Parietal lobe (tissue), 2 donors: ENCODE measurements at places on chromosomes 2 and 18. TPM values are rescaled to one million over a fixed set of nuclear protein-coding genes. Genes with fewer than 3 reads are reported as not detected.

Gene PKP4
- 125 TPM for total RNA-seq

Gene CXCR1
- total RNA-seq, result 0.31 TPM

Gene MGAT4A
- 36.0 TPM for total RNA-seq

Gene MTX2
- 41.0 TPM for total RNA-seq

Gene CCDC74A
- total RNA-seq, result 7.2 TPM

Gene OSR1
- total RNA-seq, result 0.31 TPM

Gene CCDC93
- total RNA-seq, result 82.3 TPM

Gene CHST9
- total RNA-seq, result 2.5 TPM

Gene KCNS3
- 1.9 TPM for total RNA-seq

Gene PRSS56
- total RNA-seq, result not detected

Gene XDH
- total RNA-seq, result under 0.01 TPM

Gene NOTO
- not detected for total RNA-seq

Gene ZEB2
- total RNA-seq, result 925 TPM

Gene ATP6V1B1
- not detected for total RNA-seq

Gene TACR1
- 0.94 TPM for total RNA-seq

Gene MYL1
- not detected for total RNA-seq

Gene IL1R2
- not detected for total RNA-seq

Gene RTKN
- 5.0 TPM for total RNA-seq

Gene OSBPL6
- total RNA-seq, result 34.4 TPM

Gene LYG2
- total RNA-seq, result not detected

Gene DAW1
- 2.5 TPM for total RNA-seq

Gene RNF138
- 59.5 TPM for total RNA-seq

Gene OTOF
- 0.31 TPM for total RNA-seq

Gene LBX2
- total RNA-seq, result not detected

Gene TUBA3E
- not detected for total RNA-seq

Gene SKOR2
- total RNA-seq, result not detected
